ENCODE measurements at places on chromosomes 16 and 17. TPM values are rescaled to one million over a fixed set of nuclear protein-coding genes. Genes with fewer than 3 reads are reported as not detected.

The SHCBP1 gene
- total RNA-seq: 18.7 TPM

The CCDC200 gene
- not detected for total RNA-seq

The MIEN1 gene
- total RNA-seq: 36.8 TPM

The AHSP gene
- total RNA-seq: not detected

The TRAPPC2L gene
- total RNA-seq: 95.1 TPM

The RAB37 gene
- not detected for total RNA-seq

The HASPIN gene
- total RNA-seq: 22.9 TPM

The GALNS gene
- 19.7 TPM for total RNA-seq

The TP53TG3B gene
- total RNA-seq: not detected
